ENCODE measurements at places on chromosomes 2 and 18.

DNA sequence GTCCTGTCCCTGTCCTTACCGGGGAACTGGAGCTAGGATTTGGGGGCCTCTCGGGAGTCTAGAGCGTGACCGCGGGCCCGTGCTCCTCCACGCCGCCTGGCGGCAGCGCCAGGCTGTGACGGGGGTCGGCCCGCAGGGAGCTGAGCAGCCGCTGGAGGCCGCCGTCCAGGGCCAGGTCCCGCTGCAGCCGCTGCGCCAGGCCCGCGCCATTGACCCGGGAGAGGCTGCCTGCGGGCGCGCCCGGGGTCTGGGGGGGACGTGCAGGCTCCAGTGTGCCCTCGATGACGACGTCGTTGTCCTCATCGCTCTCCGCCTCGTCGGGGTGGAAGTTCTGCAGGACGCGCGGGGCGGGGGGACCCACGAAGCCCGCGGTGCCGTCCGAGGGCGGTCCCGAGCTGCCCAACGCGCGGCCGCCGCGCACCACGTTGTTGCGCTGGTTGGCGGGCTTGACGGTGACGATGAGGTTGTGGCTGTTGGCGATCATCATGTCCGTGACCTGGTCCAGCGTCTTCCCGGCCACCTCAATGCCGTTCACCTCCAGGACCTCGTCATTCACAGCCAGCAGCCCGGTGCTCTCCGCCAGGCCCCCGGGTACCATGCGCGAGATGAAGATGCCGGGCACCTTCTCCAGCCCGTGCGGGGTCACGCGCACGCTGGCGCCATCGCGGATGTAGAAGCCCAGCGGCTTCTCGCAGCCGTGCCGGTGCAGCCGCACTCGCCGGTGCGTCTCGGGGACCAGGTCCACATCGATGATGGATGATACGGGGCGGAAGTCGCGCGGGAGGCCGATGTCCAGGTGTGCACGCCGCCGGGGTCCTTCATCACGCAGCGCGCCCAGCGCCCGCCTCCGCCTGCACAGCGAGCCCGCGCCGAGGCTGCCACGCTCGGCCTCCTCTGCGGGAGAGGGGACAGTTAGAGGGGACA is 50.9 kb downstream of the ADNP2 start:
- H3K4me3 ChIP-seq, result no peak overlapping the region
- 0 out of 2 replicates have a peak, but pooled peaks cover 6% of the 10 kb centered on the region for H3K36me3 ChIP-seq
- no peaks in the 10 kb centered on the region for H3K4me1 ChIP-seq
- no peaks in the 10 kb centered on the region for H3K27me3 ChIP-seq

DNA sequence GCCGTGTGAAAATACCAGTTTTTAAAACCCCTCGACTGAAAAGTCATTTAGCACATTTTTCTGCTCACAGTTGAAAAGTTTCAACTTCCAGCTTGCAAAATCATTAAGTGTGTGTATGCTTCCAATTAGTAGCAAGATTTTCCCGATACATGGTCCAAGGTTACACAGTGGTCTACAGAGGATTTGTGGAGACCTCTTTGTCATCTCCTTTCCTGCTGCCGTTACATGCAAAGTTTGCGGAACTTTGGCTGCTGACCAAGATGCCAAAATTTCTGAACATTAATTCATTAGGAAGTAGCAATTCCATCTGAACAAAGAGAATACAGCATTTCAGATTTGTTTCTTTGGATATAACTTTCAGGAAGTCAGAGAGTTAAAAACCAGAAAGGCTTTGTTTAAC is 474.6 kb downstream of the PLCL1 start:
- no peak overlapping the region for H3K4me3 ChIP-seq
- peaks cover 52% of the 10 kb centered on the region for H3K27me3 ChIP-seq
- H3K36me3 ChIP-seq, result no peaks in the 10 kb centered on the region
- H3K4me1 ChIP-seq, result no peaks in the 10 kb centered on the region

- H3K4me3 ChIP-seq, result no peak overlapping the region
- H3K4me1 ChIP-seq, result no peaks in the 10 kb centered on the region
- H3K27ac ChIP-seq, result no peak overlapping the region
- H3K27me3 ChIP-seq, result no peaks in the 10 kb centered on the region
These were observed 198.5 kb upstream of the ITGA4 start for GRCh38 chr2:181258720-181259119.

DNA sequence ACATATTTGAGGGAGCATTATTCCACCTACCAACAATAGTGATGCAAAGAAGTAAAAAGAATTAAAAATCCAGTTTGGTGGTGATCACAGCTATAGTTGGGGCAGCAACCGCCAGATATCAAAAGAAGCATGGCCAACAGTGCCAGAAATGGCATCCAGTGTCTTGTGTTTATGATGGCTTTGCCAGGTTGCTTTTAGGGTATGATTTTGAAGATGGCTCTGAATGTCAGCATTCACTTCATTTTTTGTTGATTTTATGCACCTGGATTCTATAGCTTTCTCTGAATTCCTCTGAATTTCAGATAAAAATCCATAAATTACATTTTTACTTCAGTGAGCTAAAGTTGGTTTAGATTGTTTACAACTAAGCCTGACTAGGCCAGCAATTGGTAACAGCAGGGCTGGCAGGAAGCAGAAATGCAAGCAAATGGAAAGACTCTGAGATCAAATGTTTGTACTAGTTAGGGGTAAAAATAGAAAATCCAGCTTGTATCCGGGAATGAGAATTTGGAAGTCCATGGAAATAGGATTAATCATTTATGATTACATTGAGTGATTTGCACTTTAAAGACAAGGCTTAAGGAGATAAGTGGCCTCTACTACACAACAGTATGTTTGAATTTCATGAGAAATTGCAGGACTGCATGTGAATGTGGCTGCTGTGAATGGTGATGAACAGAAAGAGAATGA is 40.4 kb downstream of the COL3A1 start:
- no peaks in the 10 kb centered on the region for H3K36me3 ChIP-seq
- H3K4me1 ChIP-seq, result no peaks in the 10 kb centered on the region

DNA sequence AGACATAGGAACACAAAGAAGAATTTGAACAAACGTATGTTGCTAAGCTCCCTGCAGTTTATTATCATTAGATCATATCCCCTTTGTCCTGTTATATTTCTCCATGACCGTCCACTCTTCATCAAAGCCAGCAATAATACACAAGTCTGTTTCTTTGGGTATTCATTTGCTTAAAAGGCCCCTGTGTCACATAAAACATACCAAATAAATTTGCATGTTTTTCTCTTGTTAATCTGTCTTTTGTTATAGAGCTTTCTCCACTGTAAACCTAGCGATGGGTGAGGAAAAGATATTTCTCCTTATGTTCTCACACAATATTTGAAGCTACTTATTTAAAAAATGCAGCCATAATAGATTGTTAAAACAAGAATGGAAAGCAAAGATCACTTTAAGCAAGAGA is 42.9 kb upstream of the REL start:
- no peak for DNase-seq
- no peaks in the 10 kb centered on the region for H3K36me3 ChIP-seq
- peaks cover 5% of the 10 kb centered on the region for H3K27me3 ChIP-seq
- no peak overlapping the region for H3K4me3 ChIP-seq

- no peaks in the 10 kb centered on the region for H3K27me3 ChIP-seq
- no peaks in the 10 kb centered on the region for H3K4me1 ChIP-seq
- H3K4me3 ChIP-seq, result no peak overlapping the region
- no peak overlapping the region for H3K27ac ChIP-seq
These were observed 33.6 kb downstream of the SCTR start for GRCh38 chr2:119490653-119491195.

DNA sequence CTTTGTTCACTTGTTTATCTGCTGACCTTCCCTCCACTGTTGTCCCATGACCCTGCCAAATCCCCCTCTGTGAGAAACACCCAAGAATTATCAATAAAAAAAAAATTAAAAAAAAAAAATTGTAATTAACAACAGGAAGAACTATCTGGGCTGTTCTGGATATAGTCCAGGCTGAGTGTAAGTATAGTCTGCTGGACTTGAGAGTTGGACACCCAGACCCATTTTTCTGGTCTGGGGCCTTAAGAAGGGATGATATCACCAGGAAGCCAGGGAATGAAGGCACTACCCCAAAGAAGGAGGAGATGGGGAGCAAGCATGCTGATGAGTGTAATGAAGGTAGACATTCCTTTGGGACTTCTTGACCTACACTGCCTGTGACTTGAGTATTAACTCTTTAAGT is 72.1 kb upstream of the ZFP36L2 start:
- H3K4me3 ChIP-seq, result no peak overlapping the region
- H3K36me3 ChIP-seq, result no peaks in the 10 kb centered on the region
- peaks cover 19% of the 10 kb centered on the region for H3K4me1 ChIP-seq
- no peak overlapping the region for H3K27ac ChIP-seq
- no peaks in the 10 kb centered on the region for H3K27me3 ChIP-seq
- no peak for DNase-seq

- H3K27me3 ChIP-seq, result no peaks in the 10 kb centered on the region
- no peak overlapping the region for H3K27ac ChIP-seq
- DNase-seq, result no peak
- H3K4me1 ChIP-seq, result no peaks in the 10 kb centered on the region
These were observed 162.7 kb upstream of the ETAA1 start for GRCh38 chr2:67234440-67234839.

GRCh38 chr2:189866296-189866695 is 82.0 kb downstream of the PMS1 start:
- no peak for DNase-seq
- H3K27ac ChIP-seq, result no peak overlapping the region
- H3K36me3 ChIP-seq, result peaks cover 19% of the 10 kb centered on the region
- no peaks in the 10 kb centered on the region for H3K27me3 ChIP-seq

DNA sequence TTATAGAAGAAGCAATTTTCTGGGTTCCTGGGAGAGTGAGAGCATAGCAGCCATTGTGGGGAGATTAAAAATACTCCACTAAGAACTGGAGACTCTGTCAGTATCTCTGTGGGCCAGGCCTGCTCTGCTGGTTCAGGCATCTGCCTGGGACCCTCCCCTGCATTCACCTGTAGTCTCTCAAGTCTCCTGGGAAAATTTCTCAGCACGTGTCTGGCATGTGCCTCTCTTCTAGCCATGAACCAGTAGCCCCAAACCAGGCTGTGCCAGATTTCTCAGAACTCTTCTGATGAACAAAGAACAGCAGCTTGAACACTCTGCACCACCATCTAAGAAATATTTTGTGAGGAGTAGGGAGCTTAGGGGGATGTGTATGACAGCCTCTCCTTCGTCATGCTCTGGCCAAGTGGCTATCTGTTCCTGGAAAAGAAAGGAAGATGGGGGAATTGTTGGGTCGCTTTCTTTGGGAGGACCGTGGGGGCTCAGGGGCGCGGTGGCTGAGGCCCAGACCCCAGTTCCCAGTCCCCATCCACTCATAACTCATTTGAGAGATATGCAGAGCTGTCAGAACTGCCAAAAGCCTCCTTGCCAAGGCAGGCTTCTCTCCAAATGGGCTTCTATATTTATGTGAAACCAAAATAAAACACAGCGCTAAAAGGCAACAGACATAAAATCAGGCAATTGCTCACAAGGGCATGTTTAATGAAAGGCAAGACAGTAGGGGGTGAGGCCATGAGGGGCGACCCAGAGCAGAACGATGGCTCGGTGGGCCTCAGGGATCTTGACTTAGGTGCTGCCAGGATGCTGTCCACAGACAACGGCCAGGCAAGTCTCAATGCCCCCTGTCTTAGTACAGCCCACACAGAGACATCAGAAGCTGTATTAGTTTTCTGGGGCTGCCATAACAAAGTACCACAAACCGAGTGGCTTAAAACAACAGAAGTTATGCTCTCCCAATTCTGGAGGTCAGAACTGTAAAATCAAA is 114.7 kb upstream of the TNP1 start:
- no peak overlapping the region for H3K27ac ChIP-seq
- no peak for DNase-seq
- H3K4me1 ChIP-seq, result no peaks in the 10 kb centered on the region
- no peaks in the 10 kb centered on the region for H3K36me3 ChIP-seq

DNA sequence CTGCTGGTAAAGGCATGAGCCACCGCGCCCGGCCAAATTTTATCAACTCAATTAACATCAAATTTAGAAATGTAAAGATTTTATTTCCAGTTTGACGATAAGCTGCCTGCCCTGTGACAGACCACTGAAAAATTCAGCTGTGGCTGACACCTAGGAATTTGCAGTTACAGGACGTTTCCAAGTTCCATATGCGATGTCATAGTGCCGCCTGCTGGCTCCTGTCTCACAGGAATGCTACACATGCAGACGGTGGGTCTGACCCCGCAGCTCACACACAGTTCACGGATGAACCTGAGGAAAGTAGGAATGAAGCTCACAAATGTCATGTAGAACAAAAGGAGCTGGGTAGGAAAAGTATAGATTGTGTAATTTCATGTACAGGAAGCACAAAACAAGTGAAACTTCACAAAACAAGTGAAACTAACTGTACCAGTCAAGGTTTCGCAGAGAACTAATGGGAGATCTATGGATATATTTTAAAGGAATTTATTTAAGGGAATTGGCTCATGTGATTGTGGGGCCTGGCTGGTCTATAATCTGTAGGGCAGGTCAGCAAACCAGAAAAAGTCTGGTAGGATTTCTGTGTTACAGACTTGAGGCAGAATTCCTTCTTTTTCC is 13.2 kb upstream of the SEH1L start:
- peaks cover 24% of the 10 kb centered on the region for H3K4me1 ChIP-seq
- DNase-seq, result peak; percentile 87
- 0 out of 2 replicates have a peak overlapping the region, but pooled peaks have one; percentile 24 for H3K27ac ChIP-seq
- H3K36me3 ChIP-seq, result no peaks in the 10 kb centered on the region
- no peak overlapping the region for H3K4me3 ChIP-seq

- DNase-seq, result no peak
- no peak overlapping the region for H3K4me3 ChIP-seq
- H3K36me3 ChIP-seq, result no peaks in the 10 kb centered on the region
- no peak overlapping the region for H3K27ac ChIP-seq
- H3K4me1 ChIP-seq, result peaks cover 2% of the 10 kb centered on the region
These were observed 89.5 kb downstream of the CERS6 start for GRCh38 chr2:168545439-168546082.

DNA sequence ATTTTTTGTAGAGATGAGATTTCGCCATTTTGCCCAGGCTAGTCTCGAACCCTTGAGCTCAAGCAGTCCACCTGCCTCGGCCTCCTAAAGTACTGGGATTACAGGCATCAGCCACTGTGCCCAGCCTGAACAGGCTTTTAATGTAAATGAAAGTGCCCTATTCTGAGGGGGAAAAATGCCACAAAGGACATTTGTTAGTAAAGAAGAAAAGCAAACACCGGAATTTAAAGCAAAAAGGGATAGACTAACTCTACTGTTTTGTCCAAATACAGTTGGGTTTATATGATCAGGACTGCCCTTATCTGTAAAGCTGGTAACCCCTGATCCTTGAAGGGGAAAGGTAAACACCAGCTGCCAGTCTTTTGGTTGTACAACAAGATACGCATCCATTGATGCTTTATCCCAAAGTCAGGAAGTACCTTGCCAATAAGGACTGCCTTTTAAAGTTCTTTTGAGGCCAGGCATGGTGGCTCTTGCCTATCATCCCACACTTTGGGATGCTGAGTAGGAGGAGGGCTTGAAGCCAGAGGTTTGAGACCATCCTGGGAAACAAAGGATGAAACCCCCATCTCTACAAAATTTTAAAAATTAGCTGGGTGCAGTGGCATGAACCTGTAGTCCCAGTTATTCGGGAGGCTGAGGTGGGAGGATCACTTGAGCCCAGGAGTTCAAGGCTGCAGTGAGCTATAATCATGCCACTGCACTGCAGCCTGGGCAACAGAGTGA is 13.1 kb downstream of the CLEC4F start:
- no peaks in the 10 kb centered on the region for H3K4me1 ChIP-seq
- H3K27me3 ChIP-seq, result peaks cover 4% of the 10 kb centered on the region

- no peak overlapping the region for H3K27ac ChIP-seq
- no peaks in the 10 kb centered on the region for H3K36me3 ChIP-seq
- no peak overlapping the region for H3K4me3 ChIP-seq
- H3K4me1 ChIP-seq, result no peaks in the 10 kb centered on the region
- DNase-seq, result no peak
- no peaks in the 10 kb centered on the region for H3K27me3 ChIP-seq
These were observed 269.3 kb downstream of the ALPK2 start for GRCh38 chr18:58359620-58360019.
